ENCODE measurements at places on chromosomes 6 and 20.

- no peak for DNase-seq
Observed at GRCh38 chr20:20367575-20368417, at the start of gene INSM1. Gene INSM1, plus strand, starts transcription at chr20:20368104. Its CDS starts 164 bp downstream, at chr20:20368268.

GRCh38 chr20:14782731-14783130 is 445.3 kb upstream of the FLRT3 start:
- no peak for DNase-seq

DNA sequence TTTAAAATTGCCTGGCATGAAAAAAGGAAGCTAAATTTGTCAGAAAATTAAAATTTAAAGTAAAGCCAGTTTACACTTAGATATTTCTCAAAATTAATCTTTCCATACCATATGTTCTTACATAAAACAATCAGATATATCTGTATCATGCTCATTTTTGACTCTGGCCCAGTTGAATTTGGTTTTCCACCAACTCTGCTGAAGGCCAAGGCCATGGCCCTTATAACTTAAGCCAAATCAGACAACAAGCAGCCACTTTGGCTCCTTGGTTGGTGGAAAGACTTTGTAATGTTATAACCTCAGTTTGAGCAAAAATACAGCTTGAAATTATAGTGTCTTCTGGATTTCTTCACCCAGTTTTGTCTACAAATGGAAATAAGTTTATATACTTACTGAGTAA is 97.3 kb downstream of the CENPW start:
- no peak for DNase-seq

- DNase-seq = no peak
Observed at GRCh38 chr6:144036835-144037195, 28.8 kb upstream of the PLAGL1 start.

DNA sequence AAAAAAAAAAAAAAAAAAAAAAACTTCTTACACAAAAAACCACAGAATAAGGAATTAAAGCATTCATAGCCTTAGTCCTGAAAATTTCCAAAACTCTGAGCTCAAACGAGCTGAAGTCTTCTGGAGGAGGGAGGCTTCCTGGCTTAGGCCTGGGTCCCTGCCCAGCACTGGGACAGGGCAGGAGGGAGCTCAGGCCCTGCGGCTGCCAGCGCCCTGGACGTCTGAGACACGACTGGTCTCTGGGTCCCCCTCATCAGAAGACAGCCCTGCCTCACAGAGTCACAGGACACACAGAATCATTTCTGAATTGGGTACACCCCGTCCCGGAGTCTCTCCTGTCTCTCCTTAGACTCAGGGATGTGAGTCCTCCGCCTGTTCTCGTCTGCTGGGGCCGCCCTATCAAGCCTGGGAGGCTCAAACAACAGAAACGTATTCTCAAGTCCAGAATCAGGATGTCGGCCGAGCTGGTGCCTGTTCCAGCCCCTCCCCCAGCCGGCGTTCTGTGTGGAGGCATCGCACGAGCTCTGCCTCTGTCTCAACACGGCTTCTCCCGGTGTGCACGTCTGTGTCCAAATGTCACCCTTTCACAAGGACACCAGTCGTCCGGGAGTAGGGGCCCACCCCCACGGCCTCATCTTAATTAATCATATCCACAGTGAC is 39.4 kb downstream of the ZBTB46 start:
- no peak for DNase-seq

- DNase-seq = no peak
Observed at GRCh38 chr6:158059108-158059507, 77.4 kb downstream of the SYNJ2 start.

DNA sequence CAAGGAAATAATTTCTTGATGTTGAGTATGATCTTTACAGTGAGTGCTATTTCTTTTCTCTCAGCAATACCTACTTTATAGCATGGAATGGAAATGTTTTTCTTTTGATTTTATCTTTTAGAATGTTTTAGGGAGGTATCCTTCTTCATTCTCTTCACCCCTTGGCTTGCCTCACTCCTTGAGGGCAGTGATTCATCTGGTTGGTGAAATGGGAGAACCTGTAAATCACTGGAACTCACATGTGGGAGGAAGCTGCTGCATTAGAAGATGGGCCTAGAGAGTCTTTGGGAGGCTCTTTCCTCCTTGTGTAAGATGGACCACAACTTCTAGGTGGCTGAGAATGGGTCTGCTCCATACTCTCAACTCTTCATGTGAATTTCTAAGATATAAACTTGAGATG is 244.8 kb upstream of the SYNCRIP start:
- DNase-seq = no peak

- no peak for DNase-seq
Observed at GRCh38 chr20:11852811-11853210, 64.9 kb upstream of the BTBD3 start.

- no peak for DNase-seq
Observed at GRCh38 chr6:1215884-1216487, 95.9 kb upstream of the FOXQ1 start.

GRCh38 chr6:514396-514978 is 122.9 kb downstream of the IRF4 start:
- DNase-seq = no peak

GRCh38 chr20:59823030-59823423 is 110.4 kb downstream of the SYCP2 start:
- no peak for DNase-seq

DNA sequence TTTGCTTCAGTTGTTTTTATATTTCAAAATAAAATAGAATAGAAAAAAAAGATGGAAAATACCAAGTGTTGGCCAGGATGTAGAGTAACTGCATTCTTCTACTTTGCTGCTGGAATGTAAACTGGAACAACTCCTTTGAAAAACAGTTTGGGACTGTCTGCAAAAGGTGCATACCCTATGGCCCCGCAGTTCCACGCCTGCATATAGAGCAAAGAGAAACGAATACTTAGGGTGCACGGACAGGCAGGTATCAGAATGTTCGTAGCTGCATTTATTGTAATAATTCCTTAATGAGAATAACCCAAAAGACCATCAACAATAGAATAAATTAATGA is 603 bp upstream of the RAB23 start:
- no peak for DNase-seq

DNA sequence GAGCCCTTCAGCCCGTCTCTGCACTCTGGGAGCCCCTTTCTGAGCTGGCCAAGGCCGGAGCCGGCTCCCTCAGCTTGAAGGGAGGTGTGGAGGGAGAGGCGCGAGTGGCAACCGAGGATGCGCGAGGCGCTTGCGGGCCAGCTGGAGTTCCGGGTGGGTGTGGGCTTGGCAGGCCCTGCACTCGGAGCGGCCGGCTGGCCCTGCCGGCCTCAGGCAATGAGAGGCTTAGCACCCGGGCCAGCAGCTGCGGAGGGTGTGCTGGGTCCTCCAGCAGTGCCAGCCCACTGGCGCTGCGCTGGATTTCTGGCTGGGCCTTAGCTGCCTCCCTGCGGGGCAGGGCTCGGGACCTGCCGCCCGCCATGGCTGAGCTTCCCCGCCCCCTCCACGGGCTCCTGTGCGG is 49.8 kb downstream of the GMPR start:
- no peak for DNase-seq

- DNase-seq = no peak
Observed at GRCh38 chr20:19598117-19598850, 159.8 kb upstream of the RIN2 start.

- no peak for DNase-seq
Observed at GRCh38 chr20:23007886-23008655, 27.0 kb upstream of the SSTR4 start.

- no peak for DNase-seq
Observed at GRCh38 chr6:11236076-11236750, 3.7 kb upstream of the NEDD9 start.

- DNase-seq = no peak
Observed at GRCh38 chr6:141026504-141026903, 1106.2 kb upstream of the GJE1 start.

- no peak for DNase-seq
Observed at GRCh38 chr20:49340161-49340966, 62.5 kb upstream of the ZNFX1 start.

DNA sequence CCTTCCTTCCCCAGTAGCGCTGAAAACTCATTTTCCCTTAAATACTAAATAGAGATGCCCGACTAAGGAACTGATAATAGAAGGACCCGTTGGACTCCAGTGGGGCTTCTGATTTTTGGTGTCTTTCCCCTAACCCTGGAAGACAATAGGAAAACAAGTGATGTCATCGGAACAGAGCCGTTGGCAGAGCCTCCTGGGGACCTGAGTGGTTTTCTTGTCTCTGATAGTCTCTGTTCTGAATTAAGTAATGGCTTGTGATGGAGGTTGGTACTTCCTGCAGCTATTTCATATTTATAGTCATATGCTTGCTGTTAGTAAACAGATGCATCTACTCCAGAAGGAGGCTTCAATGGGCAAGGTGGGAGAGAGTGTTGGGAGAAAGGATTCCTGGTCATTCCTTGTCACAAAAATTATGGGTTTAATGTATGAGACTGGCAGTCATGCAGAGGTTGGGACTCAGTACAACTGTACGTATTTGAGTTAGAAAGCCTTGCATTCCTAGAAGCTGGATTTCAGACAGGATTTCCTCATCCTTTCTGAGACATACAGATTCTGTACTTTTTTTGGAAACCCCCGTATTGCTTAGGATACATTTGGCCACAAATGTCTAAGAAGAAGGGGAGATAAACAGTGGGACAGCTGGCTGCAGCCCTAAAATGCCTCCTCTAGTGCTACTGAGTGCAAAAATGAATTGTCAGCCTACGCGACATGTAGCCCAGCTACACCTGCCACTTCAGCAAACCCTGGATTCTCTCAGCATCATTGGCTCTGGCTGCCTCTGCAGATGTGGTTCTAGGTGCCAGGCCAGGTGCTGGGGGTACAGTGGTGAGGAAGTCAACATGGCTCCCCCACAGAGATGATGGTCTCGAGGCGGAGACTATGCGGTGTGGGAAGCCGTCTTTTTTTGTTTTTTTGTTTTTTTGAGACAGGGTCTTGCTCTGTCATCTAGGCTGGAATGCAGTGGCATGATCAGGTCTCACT is 38.1 kb downstream of the CDS2 start:
- no peak for DNase-seq

DNA sequence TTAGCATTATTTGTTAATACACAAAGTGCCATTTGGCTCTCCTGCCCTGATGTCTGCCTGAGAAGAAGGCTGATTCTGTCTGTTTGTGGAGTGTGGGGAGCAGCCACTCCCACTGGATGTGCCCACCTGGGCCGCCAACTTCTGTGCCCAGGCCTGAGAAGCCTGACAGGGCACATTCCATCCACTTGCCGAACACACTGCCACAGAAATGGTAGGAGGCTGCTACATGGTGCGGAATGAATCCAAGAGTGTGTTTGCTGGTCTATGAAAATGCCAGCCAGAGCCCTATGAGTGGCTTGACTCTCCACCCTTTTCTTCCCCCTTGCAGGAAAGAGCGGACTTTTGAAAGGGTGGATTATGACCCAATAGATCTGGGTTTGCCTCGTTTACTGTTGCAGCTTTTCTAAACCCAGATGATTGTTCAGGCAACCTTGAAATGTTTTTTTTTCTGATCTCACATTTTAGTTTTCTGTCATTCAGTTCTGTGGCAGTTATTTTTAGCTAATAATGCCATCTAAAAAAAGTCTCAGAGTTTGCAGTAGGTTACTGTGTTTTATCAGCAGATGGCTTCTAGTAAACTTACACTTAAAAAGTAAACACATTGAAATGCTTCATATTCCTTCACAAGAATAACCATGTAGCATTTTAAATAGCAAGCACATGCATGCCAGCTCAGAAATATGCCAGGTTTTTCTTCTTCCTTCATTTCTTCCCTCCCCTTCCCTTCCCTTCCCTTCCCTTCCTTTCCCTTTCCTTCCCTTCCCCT is 196.5 kb downstream of the SLC35F1 start:
- no peak for DNase-seq

- peak; percentile 41 for DNase-seq
Observed at GRCh38 chr20:3616250-3616649, 46.9 kb downstream of the GFRA4 start.

DNA sequence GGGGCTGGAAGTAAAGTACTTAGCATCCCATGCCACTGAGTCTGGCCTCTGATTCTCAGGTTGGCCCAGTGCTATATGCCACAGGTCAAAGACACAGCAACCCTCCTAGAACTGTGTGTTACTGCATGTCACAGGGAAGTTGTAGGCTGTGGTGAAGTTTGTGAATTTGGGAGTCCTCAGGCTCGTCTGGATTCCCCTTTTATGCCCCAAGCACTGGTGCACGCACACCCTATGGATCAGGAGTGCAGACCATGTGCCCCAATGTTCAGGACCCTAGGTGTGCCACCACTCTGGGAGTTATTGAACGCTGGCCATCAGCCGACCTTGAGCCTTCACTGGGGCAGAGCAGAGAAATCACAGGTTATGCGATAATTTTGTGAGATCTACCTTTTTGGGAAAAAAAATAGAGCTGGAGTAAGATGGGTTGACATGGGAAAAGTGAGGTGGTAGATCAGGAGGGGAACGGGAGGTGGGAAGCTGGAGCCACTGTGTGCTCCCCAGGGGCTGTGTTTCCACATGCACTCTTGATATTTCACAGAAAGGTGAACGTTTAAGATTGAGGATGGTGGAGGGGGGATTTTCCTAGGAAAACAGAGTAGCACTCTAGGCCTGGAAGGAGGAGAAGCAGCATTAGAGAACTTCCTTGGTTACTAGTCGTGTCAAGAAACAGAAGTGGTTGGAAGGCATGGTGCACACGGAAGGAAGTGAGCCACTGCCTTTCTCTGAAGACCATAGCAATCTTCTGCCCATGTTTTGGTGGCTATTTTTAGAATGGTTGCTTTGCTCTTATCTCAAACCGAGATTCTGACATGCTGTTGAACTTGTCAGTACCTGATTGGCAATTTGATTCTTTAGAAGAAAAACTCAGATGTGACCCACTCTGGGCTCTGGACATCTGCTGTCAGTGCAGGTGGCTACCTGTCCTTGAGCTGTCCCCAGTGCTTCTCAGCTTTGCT is 44.1 kb downstream of the DUSP22 start:
- DNase-seq = no peak

DNA sequence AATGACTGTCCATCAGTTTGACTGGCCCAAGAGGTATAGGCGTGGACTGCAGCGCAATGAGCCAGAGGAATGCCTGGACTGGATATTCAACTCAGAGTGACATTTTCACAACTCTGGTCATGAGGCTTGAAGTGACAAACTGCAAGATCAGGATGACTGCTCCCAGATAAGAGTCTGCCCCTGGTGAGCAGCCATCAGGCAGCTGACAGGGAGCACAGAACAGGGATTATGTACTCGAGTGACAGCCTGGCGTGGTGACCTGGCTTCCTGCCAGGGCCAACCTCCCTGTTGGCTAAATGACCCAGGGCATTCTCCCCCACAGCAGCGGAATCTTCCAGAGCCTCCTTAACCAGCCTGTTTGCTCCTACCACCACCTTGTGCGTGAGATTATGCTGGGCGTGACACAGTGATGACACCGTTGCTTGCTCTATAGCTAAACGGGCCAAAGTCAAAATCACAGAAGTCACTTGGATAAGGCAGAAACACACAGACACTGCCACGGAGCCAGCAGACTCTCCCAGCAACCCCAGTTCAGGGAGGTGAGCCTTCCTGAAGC is 209.1 kb upstream of the JARID2 start:
- peak; percentile 18 for DNase-seq

All from retinal pigment epithelial cell (primary cell).